ENCODE measurements at places on chromosomes 3 and 15.

GRCh38 chr15:44573386-44573785 is 36.4 kb downstream of the EIF3J start:
- no peak for DNase-seq

GRCh38 chr3:112010636-112011035 is 11.9 kb downstream of the TAGLN3 start:
- DNase-seq: no peak

DNA sequence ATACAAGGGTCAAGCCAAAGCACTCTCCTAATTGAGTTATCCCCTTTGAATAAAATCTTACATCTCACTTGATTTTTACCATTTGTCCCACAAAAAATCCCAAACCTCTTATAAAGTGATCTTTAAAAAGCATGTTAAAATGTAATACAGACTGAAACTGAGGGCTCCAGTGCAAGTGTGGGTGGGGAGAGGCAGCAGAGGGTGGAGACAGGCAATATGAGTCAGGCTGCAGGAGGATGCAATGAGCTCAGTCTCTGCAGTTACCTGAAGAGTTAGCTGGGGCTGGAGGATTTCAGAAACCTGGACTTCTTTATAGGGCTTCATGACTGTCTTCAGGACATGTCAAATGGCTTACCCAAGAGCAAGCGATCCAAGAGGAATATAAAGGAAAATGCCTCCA is 14.2 kb upstream of the COLQ start:
- DNase-seq: peak; percentile 41

GRCh38 chr3:177883091-177883490 is 653.1 kb upstream of the KCNMB2 start:
- DNase-seq: no peak

DNA sequence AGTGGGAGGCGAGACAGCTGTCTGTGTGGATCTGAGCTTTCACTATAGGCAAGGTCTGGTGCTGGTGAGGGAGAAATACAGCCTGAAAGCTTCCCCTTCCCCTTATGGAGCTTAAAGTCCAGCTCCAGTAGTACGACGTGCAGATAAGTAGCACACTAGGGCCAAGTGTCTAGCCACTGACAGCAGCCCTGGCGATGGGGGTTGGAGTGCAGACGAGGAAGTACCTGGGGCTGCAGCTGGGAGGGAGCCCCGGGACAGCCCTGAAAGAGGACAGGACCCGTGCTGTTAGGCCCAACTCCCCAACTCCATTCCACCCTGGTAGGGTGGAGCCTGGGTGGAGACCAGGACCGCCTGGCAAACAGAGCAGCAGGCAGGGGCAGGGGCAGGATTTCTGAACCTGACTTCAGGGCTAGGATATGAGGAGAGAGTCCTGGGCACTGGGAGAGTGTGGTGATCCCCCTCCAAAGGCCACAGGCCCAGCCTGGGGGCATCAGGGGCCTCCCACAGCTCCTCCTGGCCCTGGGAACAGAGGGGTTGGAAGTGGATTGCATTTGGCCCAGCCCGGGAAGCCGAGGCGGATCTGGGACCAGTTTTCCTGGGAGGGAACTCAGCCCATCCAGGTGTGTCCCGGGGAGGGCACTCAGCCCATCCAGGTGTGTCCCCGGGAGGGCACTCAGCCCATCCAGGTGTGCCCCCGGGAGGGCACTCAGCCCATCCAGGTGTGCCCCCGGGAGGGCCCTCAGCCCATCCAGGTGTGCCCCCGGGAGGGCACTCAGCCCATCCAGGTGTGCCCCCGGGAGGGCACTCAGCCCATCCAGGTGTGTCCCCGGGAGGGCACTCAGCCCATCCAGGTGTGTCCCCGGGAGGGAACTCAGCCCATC is 42.8 kb downstream of the BDH1 start:
- DNase-seq: no peak

GRCh38 chr3:87333393-87333892 is 57.1 kb upstream of the POU1F1 start:
- DNase-seq: no peak

DNA sequence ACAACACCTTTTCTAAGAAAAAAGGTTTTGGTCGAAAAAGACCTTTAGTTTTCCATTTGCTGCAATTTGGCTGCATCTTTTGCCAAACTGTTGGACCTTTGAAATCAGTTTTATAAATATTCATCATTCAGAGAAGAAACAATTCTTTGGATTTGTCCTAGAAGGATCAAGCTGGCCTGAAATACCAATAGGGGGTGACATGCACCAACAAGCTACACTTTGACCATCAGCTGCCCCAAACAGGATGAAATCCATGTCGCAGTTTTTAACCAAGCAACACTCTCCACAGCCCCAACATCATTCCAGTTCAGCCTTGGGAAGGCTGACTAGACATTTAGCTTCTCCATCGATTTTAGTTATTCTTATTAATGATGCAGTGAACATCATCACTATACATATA is 9.8 kb downstream of the RPL15 start:
- DNase-seq: no peak

DNA sequence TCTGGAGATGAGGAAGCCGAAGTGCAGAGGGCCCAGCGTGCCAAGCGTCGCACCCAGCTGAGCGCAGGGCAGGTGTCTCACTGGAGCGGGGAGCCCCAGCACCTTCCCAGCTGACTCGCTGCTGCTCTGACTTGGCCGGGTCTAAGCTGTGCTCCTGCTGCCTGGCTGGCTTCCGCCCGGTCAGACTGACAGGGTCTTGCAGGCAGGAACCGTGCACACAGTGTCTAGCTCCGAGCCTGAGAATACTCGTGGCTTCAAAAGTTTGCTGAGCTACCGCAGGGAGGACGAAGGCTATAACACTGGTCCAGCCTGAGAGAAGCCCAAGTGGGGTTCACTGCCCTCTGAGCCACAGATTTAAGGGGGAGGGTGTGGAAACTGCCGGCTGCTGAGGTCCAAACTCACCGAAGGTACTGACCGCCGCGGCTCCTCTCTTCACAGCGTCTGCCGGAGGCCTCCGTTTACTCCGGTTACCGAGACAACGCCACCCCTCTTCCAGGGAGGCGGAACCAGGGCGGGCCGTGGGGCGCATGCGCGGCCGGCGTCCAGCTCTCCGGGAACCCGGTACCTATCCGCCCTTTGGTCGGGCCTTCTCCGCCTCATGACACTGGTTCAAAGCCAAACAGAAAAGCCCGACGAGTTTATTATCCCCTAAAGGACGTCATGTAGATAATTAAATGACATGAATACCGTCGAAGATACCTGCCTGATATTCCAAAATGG is at the start of gene CFAP44:
TSS of gene CFAP44 (minus strand) at position 443 of the 720 bp plus-strand sequence. CDS start 7,829 bp downstream, outside the sequence.
- peak; percentile 35 for DNase-seq

DNA sequence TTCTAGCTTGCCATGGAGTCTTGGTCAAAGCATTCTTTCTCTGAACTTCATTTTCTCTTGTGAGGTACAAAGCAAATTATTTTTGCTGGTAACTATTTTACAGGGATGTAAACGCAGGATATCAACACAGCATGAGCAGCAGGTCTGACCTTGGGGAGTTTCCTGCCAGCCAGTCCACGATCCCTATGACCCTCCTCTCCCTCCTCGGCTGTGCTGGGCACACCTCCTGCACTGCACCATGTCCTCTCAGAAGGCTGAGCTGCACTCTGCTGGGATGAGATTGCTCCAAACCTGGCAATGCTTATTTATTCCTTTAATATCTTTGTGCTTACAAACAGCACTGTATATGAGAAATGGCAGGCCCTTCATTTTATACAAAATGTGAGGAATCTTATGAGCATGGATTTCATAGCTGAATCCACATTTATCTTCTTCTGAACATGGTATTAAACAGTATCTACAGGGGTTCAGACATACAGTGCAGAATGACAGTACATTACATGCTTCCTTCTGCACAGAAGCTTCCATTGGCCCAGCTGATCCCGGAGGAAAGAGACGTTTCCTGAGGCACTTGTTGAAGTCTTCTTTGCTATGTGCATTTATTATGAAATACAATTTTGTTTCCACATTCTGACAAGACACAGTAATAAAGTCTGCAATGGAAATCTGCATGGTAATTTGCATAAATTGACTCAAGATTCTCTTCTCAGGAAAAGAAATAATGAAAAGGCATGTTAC is 41.2 kb downstream of the RAB6B start:
- DNase-seq: no peak

DNA sequence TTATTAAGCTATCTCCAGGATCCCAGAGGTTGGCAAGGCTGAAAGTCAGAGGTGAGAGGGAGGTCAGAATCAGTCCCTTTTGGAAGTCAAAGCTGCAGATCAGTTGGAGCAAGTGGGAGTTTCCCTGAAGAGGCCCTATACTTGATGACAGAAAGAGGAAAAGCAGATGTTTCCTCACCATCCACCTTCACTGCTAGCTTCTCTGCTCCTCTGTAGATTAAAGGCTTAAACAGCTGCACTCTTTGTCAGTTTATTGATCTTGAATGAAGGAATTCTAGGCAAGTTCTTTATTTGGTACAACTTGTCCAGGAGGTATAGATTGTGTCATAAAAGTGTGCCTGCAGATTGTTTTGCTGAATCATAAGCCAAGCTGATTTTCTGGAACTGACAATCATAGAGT is 408.2 kb upstream of the TGFBR2 start:
- DNase-seq: no peak

DNA sequence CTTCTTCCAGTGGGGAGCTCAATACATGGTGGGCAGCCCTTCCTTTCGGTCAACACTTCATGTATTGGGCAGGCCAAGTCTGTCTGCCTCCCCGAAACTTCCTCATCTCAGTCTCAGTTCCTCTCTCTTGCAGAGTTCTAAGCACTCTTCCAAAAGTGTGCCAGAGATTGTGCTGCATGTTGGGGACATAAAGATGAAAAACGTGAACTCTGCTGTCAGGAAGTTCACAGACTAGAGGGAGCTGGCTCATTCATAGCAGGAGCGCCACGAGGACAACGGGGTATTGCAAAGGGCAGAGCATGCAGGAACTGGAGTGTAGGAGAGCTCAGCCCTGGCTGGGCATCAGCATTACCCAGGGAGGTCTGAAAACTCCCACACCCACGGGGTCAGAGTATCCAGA is 15.3 kb upstream of the EPHB3 start:
- no peak for DNase-seq

- no peak for DNase-seq
Observed at GRCh38 chr3:113063126-113063894, 72.5 kb downstream of the GTPBP8 start.

DNA sequence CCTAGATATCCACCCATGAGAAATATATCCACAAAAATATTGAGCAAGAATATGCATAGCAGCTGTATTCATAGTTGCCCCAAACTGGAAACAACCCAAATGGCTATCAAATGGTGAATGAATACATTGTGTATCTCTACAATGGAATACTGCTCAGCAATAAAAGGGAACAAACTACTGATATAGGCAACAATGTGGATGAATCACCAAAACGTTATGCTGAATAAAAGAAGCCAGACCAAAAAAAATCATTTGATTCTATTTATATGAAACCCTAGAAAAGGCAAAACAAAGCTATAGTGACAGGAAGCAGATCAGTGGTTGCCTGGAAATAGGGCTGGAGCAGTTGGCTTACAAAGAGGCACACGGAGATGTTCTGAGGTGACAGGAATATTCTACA is 15.5 kb upstream of the CMTM7 start:
- DNase-seq: no peak

DNA sequence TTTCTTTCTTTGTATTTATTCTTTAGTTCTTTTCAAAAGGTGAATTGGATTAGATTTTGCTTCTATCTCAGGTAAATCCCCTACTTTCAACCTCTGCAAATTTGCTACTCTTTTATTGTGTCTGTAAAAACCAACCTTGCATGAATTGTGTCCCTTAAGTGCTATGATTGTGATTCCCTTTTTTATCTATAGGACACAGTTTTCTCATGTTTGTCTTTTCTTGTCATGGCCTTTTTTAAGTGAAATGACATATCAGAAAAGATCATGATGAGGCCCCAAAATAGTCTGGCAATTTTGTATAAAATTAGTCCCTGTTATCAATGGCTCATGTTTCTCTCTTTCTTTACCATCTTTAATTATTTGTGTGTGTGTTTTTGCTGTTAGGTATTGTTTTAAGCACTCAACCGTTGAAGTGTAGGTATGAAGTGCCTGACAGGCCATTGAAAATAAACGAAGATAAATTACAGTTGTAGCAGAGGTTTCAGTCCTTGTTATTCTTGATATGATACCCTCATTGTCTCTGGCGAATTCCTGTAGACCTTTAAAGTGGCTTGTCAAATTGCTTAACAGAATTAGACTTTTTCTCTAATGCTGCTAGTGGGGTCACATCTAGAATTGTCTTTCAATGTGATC is 184.3 kb downstream of the UBE2E2 start:
- no peak for DNase-seq

- DNase-seq: peak; percentile 47
Observed at GRCh38 chr3:169764312-169764881, 463 bp downstream of the TERC start.

DNA sequence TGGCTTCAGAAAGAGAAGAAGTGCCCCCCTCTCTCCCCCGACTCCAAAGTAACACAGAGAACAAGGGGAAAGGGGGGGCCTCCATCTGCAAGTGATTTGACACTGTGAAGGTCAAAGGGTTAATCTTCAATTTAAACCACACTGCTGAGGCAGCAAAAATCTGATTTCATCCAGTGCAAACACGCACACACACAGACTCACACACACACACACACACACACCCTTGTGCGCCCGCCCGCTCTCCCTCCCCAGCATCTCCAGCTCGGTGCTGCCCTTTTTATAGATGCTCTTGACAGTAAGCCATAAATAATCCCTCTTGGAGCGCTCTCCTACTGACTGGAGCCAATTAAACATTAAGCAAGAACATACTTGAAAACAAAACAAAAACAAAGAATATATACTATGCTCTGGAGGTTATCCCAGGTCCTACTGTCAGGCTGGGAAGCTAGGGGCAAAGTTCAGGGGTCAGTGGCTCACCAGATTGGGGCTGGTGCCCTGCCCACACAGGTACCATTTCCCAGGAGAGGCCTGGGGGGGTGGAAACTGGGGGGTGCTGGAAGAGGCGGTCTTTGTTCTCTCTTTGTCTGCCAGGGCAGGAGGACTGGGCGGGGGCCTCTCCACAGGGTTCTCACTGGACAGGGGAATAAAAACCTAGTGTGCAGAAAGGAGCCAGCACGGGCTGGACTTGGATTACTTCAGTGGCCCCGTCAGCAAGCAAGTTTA is 16.3 kb downstream of the BMF start:
- DNase-seq: no peak

DNA sequence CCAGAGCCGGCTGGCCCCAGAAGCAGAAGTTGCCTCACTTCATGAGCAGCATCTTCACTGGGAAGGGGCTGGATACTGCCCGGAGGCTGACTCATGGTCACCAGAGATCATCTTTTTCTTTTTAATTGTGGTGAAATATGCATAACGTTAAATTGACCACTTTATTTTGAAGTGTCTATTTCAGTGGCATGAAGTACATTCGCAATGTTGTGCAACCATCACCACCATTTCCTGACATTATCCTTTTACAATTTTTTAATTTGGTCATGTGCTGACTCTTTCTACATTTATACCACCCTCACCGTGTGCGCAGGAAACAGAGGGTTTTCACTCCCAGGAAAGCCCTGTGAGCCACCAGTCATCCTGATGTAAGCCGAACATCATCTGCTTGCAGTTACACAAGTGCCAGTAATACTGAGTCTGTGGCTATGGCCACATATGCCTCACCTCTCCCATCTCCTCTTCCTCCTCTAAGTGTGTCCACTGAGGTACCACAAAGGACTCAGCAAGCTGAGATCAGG is 51.6 kb upstream of the ABHD17C start:
- no peak for DNase-seq
